ENCODE measurements at places on chromosomes 12 and 14. TPM values are rescaled to one million over a fixed set of nuclear protein-coding genes. Genes with fewer than 3 reads are reported as not detected.

C14orf180 gene
- not detected for total RNA-seq

TAS2R42 gene
- total RNA-seq, result not detected

MOK gene
- 4.3 TPM for total RNA-seq

GALNT9 gene
- total RNA-seq, result 0.51 TPM

ERGIC2 gene
- total RNA-seq, result 46.5 TPM

KCNJ8 gene
- 7.4 TPM for total RNA-seq

RAN gene
- 409 TPM for total RNA-seq

NDUFB1 gene
- 310 TPM for total RNA-seq

GLT8D2 gene
- 12.6 TPM for total RNA-seq

APAF1 gene
- total RNA-seq, result 19.3 TPM

HOXC10 gene
- not detected for total RNA-seq

CAPZA3 gene
- not detected for total RNA-seq

P2RX2 gene
- total RNA-seq, result not detected

INTS13 gene
- 33.0 TPM for total RNA-seq

TOMM20L gene
- total RNA-seq, result not detected

TAS2R10 gene
- total RNA-seq, result 0.50 TPM

A2ML1 gene
- not detected for total RNA-seq

IGFBP6 gene
- 973 TPM for total RNA-seq

EID3 gene
- total RNA-seq, result 18.0 TPM

SLC48A1 gene
- 18.7 TPM for total RNA-seq

TMEM229B gene
- total RNA-seq, result 0.77 TPM

KCNC2 gene
- not detected for total RNA-seq

NFATC4 gene
- 59.9 TPM for total RNA-seq

IKZF4 gene
- 2.0 TPM for total RNA-seq

PPP1R36 gene
- 1.3 TPM for total RNA-seq

MLF2 gene
- total RNA-seq, result 88.6 TPM

CPSF6 gene
- 18.0 TPM for total RNA-seq

P2RX7 gene
- 16.7 TPM for total RNA-seq

LRTM2 gene
- not detected for total RNA-seq

HOXC6 gene
- total RNA-seq, result 0.17 TPM

FGF23 gene
- not detected for total RNA-seq

All from fibroblast of lung (primary cell).